ENCODE measurements at places on chromosomes 2 and 18.

DNA sequence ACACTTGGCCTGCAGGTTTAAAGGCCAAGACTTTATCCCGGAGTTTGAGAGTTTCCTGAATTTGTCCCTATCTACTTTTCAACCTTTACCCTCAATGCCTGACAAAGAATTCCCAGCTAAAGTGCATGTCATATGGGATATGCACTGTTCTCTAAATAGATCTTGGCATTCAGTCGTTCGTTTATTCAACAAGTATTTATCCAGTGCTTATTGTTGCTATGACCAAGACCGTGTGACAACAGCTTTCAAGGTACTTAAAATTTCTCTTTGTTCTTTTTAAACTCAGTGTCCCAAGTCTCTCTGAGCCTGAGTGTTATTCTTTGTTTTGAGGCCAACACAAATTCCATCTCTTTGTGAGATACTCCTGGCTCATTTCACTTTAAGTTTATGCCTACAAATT lies 133.4 kb downstream of the RGPD3 start:
- no peak for DNase-seq

GRCh38 chr2:126639276-126639675 lies 16.7 kb upstream of the GYPC start:
- no peak for DNase-seq

- DNase-seq: peak; percentile 72
Observed at GRCh38 chr18:51211552-51211951, 14.1 kb upstream of the MEX3C start.

DNA sequence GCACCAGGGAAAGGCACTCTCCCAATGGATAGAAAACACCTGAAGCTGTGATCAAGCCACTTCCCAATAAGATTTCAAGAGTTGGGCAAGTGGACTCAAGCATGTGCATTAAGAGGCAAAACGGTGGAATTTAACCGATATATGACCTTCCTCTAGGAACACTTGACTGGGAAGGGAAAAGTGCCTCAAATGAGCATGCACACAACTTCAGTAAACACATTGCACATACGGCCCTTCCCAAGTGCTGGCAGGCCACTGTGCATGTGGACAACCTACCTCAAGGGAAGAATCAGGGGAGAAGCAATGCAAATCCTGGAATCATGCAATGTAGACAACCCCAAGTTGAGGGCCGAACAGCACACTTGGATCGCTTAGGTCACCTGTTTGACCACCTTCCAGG lies 23.9 kb upstream of the SH3RF3 start:
- no peak for DNase-seq

DNA sequence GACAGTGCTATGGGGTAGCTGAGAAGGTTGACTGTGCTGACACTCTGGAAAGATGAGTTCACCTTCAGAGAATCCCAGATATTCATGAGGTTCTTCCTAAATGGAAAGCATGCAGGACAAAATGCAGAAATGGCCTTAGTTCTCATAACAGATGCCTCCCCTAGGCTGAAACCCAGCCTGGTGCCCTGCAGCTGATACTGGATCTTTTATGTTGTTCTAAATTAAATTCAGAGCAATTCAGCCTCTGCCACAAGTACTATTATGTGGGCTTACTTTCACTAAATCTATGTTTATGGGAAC lies 172.0 kb upstream of the SERPINE2 start:
- DNase-seq: no peak

GRCh38 chr2:238601433-238602222 lies 174.9 kb downstream of the ASB1 start:
- no peak for DNase-seq

GRCh38 chr2:30446602-30447148 lies 371 bp upstream of the LCLAT1 start:
- DNase-seq: no peak

- DNase-seq: no peak
Observed at GRCh38 chr2:6148882-6149281, 456.7 kb downstream of the SOX11 start.

GRCh38 chr2:216394881-216395280 lies 17.4 kb upstream of the SMARCAL1 start:
- no peak for DNase-seq

- DNase-seq: no peak
Observed at GRCh38 chr2:219985017-219985416, 357.6 kb downstream of the SLC4A3 start.

DNA sequence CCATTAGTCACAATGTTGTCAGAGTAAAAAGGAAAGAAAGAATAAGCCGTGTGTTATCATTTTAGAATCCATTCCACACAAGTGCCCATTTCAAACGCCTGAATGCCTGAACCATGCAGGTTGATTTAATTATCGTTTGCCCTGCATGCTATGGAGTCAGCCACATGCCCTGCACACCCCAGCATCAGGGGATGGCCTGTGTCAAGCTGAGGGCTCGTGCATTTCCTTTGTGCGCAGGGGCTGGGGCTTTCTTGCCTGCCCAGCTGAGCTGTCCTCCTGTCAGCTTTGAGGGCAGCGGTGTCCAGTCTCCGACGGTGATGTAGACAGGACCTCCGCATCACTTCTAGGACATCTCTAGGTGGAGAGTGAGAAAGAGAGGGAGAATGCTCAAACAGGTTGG lies 200.4 kb downstream of the TSN start:
- DNase-seq: no peak

GRCh38 chr2:675982-676646 lies 1.1 kb downstream of the TMEM18 start:
- DNase-seq: peak; percentile 64

- no peak for DNase-seq
Observed at GRCh38 chr2:120546865-120547390, 188.7 kb upstream of the GLI2 start.

DNA sequence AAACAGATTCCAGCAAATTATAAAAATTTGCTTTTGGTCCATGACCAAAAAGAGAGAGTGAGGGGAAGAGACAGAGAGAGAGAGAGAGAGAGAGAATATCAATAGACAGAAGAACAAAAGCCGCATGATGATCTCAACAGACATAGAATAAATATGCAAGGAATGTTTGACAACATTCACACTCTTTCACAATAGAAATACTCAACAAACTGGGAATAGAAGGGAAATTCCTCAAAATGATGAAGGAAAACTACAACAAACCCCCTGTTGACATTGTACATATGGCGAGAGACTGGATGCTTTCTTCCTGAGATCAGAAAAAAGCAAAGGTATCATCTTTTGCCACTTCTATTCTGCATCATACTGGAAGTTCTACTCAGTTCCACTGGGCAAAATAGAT lies 309.7 kb downstream of the RAD51AP2 start:
- no peak for DNase-seq

DNA sequence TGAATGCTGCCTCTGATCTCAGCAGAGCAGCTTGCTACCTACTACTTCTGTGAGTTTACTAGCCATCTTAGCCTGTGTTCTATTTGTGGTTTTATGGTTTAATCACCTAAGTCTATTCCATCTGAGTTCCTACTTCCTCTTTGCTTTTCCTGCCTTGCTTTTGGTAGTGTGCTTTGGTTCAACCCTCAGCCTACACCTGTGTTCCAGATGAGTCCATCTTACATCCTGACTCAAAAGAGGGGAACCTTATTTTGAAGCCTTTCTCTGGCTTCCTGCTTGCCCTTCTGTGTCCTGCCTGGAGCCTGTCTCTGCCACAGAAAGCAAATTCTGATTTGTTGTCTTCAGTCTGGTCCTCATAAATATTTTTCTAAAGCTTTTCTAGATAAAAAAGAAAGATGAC lies 530.3 kb upstream of the MEX3C start:
- DNase-seq: no peak

- no peak for DNase-seq
Observed at GRCh38 chr2:120486441-120486840, 140.5 kb downstream of the INHBB start.

DNA sequence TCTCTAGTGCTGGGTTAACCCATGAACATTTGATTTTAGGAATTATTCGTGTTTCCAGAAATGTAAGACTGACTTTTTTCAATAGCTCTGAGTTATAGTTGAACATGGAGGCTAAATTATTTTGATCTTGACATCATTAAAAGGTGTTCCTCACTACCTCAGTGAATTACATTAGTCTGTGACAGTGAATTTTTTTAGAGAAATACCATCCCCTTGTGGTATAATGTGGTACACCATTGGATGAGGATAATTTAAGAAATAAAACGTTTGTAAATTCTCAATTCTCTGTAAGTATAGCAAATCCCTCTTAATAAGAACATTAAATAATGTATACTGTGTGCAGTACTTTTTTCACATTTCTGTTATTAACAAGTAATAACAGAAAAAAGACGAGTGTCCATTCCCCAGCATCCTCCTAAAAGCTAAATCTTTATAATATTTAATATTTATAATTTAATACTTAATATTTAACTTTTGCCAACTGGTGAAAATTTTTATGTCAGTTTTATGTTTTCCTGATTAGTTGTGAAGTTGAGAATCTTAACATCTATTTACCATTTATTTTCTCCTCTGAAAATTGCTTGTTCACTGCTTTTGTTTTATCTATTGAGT lies 70.3 kb upstream of the CWC22 start:
- DNase-seq: peak; percentile 9

DNA sequence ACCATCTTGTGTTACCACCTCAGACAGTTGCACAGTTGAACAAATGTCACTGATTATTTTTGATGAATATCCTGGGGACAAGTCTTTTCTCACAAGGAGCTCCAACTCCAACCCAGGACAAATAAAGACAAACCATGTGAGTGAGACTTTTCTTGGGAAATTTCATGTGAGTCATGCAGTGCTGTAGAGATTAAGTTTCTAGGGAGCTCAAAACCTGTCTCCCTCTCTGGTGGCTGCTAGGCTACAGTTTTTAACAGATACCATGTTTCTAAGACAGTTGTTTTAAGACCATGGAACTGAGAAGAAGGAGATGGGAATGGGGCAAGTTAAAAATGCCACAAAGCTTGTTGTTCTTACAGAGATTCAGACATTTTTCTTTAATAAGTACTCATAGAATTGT lies 255.5 kb downstream of the RIT2 start:
- DNase-seq: no peak

DNA sequence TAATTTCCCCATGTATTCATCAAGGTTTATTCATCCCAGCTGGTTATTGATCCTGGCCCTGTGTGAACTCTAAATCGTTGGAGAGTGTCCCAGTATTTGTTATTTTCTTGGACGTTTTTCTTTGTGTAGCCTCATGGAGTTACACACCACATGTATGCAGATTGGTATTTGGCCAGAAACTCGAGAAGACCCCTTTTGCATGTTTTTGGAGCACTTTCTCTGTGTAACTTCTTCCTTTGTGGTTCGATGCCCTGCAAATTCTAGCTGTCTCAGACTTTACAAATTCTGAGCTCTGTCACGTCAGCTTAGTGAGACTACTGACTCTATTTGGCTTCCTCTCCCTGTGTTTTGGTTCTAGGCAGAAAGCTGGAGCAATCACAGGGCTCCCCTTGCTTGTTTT lies 198.7 kb downstream of the MCFD2 start:
- no peak for DNase-seq

DNA sequence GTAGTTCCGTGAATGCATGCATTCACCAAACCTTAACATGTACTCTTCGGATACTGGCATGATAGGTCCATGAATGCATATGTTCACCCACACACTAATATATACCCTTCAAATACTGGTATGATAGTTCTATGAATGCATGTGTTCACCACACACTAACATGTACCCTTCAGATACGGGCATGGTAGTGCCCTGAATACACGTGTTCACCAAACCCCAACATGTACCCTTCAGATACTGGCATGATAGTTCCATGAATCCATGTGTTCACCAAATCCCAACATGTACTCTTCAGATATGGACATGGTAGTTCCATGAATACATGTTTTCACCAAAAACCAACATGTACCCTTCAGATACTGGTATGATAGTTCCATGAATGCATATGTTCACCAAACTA lies 48.5 kb upstream of the ALKAL2 start:
- no peak for DNase-seq

GRCh38 chr2:65071499-65072180 lies 15.4 kb downstream of the CEP68 start:
- no peak for DNase-seq

DNA sequence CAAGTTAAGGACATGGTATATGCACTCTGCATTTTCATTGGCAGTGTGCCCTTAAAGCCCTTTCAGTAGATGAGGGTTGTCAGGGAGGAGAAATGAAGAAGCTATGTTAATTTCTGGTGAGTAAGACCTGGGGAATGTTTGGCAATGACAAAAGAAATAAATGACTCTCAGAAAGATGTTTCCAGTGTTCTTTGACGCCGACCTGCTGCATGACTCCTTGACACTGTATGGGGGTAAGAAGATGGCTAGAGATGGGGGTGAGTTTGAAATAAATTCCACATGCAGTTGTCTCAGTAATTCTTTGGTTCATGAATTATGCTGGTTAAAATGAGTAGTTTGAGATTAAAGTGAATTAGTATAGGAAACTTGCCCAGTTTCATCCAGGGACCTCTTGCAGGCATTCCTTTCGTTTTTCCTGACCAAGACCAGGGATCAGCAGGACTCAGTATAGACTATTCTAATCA lies 5.9 kb downstream of the CCDC121 start:
- DNase-seq: no peak

DNA sequence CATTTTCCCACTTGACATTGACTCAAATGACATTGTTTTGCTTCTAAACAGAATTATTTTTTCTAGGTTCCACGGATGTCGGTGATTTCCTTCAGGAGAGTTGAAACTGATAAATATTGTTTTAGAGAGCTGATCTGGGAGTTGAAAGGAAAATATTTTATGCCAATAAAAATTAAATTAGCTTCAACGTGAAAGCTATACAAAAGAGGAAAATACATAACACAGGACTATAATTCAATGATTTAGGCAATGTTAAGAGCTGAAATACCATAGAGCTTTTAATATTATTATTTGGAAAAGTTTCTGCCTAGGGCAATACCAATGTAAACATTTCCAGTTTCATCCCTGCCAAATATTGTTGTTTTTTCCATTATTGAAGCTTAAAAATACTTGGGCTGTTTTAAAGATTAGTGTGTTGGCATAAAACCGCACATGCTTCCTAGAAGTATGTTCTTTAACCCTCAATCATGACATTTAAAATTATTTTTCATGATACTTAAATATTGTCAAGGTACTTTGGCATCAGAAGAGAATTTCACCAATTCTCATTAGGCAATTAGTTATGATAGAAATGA lies 18.6 kb upstream of the PDE1A start:
- no peak for DNase-seq

- no peak for DNase-seq
Observed at GRCh38 chr2:127225186-127225960, 5.3 kb upstream of the CYP27C1 start.

DNA sequence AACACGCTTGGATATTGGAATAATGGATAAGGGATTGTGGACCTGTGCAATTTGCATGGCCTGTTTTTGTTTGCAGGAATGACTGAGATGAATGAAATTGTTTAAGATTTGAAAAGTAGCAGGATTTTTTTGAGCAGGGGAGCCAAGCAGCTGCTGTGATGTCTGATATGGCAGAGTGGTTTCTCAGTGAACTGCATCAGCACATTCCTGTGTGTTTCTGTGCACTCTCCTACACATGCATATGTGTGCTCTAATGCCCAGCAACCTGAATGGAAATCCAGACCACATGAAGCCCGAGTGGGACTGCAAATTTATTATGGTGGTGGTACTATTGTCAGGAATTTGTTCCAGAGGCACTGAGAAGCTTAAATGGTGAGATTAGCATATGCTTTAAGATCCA lies 161.7 kb downstream of the PARD3B start:
- DNase-seq: no peak

Data from NCI-H460 (cell line).